ENCODE measurements at places on chromosomes 13 and 19.

DNA sequence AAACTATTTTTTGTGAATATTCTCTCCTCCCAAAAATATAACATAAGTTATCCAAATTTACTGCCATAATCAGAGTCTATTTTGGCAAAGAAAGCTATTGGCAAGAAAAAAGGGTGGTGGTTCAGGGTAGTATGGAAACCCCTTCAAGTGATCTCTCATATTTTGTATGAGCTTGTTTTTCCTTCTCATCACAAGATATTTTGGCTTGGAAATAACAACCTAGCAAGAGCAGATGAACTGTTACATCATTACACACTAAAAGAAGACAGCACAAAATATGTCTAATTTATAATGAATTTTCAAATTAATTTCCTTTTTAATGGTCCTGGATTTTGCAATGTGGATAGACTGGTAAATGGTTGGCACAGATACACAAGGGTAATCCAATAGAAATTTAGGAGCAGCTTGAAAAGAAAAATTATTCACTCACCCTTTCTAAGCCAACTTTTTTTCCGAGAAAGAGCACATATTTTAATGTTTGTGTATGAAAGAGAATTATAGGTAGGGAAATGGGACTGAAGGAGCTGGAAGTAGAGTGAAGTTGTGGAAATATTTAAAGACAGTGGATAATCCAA is 225.1 kb downstream of the EFNB2 start:
- DNase-seq: no peak

DNA sequence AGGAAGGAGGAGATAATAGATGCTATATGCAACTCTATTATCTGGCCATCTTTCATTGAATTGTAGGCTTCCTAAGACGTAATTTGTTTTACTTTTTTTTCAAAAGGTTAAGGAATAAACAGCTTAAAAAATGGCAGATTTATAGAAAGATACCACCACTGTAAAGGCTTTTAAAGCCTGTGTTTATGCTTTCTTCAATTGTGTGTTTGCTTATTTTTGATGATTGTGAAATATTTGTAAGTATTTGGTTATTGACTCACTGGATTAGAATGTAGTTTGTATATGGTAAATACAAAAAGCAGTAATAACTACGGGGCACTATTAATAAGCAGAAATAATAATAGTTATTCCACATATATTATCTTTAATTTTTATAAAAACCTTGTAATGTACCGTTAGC is 437.9 kb downstream of the KLF5 start:
- DNase-seq: no peak

DNA sequence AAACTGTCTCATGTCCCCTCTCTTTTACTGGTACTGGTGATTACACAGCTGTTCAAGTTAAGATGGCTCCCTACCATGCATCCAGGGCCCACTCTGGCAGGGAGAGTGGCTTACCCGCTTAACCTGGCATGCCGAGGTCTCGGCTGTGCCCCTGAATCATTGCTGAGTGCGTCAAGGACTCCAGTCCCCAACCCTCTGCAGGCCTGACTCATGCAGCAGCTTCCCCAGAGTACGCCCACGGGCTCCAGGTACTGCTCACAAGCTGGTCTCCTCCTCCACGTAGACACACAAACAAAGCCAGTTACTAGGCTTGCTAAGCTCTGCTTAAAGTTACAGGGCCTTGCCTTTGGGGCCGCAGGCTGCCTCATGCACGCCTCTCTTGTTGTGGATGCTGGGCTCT is 447.4 kb downstream of the COG6 start:
- DNase-seq: peak; percentile 89

- DNase-seq: no peak
Observed at GRCh38 chr19:46931202-46931601, 70.4 kb downstream of the ARHGAP35 start.

GRCh38 chr19:14577264-14577663 is 5.4 kb upstream of the NDUFB7 start:
- no peak for DNase-seq

GRCh38 chr13:92164822-92165221 is 766.4 kb downstream of the GPC5 start:
- no peak for DNase-seq

GRCh38 chr19:41872775-41873647 is 4.1 kb upstream of the CD79A start:
- DNase-seq: no peak

GRCh38 chr13:97851269-97851668 is 102.2 kb upstream of the IPO5 start:
- DNase-seq: peak; percentile 62

GRCh38 chr19:11658970-11659369 is 61.7 kb downstream of the ZNF627 start:
- DNase-seq: no peak

DNA sequence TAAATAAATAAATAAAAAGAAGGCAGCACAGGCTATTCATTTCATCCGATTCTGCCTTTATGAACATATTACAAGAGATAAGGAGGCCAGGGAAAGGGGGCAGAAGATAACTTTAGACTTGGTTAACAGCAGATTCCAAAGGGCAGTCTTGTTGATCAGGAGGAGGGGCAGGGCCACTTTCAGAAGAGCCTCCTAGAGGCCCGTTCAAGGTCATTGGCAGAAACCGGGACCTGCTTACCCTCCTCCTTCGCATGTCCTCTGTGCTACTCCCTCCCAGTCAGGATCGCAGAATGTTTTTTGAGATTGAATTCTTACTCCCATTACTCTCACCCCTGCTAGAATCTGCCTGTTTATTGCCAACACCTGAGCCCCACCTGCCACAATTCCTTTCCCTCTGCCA is 217.0 kb upstream of the IPO5 start:
- DNase-seq: no peak

GRCh38 chr13:25679936-25680335 is 308.2 kb downstream of the ATP8A2 start:
- no peak for DNase-seq

DNA sequence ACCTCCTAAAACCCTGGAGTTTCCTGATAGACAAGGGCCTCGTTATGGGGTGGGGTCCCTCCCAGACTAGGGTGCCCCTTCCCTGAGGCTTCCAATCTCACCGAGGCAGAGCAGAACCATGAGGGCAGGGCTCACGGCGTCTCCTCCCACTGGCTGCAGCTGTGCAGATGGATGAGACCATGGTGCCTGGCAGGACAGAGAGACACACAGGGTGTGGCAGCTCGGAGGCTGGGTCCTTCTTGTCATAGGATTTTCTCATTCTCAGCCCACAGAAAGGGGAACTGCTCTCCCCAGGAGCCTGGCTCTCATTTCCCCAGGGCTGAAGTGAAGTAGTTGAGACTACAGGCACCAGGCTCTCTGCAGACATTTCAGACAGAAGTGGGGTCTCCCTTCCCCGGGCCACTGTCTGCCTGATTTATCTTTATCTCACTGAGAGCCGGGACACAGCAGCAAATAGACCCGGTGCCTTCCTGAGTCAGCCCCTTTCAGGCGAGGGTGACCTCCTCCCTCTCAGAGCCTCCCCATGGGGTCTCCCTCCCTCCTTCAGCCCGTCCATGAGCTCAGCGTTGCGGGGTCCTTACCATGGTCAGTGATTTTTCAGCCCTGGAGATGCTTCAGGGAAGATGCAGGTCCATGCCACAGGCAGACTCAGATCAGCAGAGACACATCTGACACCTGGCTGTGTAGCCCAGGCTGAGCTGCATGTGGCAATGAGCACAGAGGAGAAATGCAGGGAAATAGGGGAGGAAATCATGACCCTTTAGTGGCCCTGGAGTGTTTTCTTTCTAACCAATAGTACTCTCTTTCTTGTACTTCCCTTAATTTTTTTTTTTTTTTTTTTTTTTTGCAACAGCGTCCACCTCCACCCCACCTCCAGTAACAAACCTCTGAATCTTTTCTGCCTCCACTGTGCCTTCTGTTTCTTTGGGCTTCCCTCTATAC is at the start of gene LILRA5:
Gene LILRA5, minus strand, starts transcription at position 731 of the 942 bp plus-strand sequence. Its CDS starts 147 bp downstream, at position 584.
- DNase-seq: no peak

- DNase-seq: no peak
Observed at GRCh38 chr19:52993342-52994178, 20.2 kb upstream of the ERVV-1 start.

GRCh38 chr19:18379803-18380747 is 5.9 kb upstream of the GDF15 start:
- DNase-seq: no peak

- no peak for DNase-seq
Observed at GRCh38 chr19:4064149-4064495, 2.6 kb downstream of the ZBTB7A start.

DNA sequence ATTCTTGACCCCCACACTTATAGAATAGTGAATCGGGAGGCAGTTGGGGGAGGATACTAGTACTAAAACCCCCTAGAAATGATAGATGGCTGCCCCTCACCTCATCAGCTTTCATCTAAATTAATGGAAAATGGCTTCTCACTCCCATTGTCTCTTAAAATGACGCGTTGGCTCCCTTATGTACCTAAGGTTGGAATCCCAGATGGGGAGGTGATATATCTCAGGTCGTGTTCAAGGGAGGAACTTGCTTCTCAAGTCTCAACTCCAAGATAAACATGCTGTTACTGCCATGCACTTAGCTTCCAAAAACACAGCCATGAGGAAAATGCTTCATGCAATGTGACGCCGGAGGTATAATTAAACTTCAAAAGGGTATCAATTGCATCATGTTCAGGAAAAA is 18.8 kb upstream of the UBE2L5 start:
- DNase-seq: no peak

DNA sequence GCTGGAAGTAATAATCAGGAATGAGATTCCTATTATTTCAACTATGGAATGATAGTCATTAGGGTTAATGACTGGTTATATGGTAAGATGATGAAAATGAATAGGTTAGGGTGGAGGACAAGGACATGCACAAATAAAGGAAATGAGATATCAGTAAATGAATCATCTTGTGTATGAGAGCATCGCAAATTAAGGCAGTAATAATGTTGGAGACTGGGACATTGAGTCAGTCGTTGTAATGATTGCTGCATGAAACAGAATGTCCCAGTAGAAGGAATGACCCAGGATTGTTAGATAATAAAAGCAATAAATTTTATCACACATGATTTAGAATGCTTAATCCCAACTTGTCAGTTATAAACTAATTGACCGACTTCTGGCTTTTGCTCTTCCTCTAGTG is 1733.7 kb upstream of the PCDH20 start:
- no peak for DNase-seq

GRCh38 chr13:63024458-63024857 is 1608.8 kb upstream of the PCDH20 start:
- no peak for DNase-seq

- no peak for DNase-seq
Observed at GRCh38 chr19:33905937-33906577, 109.4 kb downstream of the KCTD15 start.

DNA sequence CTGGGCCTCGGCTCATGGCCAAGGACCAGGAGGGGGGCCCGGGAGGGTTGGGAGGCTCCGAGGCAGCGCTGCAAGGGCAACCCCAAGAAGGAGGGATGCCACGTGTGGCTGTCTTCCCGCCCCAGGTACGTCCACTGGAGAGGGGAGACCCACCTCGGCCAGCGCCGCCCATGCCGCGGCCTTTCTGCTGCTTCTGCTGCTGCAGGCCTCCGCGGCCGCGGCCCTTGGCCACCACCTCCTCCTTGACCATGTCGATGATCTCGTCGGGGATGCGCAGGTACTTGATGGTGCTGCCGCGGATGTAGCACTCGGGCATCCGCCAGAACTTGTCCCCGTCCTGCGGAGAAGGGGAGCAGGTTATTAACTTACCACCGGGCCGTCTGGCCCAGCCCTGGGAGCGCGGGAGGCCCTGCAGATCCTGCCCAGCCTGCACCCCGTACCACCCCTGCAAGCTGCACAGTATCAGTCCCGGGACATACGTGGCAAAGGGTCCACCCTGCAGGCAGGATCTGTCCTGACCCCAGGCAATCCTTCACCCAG is 13.3 kb downstream of the LSM4 start:
- no peak for DNase-seq

DNA sequence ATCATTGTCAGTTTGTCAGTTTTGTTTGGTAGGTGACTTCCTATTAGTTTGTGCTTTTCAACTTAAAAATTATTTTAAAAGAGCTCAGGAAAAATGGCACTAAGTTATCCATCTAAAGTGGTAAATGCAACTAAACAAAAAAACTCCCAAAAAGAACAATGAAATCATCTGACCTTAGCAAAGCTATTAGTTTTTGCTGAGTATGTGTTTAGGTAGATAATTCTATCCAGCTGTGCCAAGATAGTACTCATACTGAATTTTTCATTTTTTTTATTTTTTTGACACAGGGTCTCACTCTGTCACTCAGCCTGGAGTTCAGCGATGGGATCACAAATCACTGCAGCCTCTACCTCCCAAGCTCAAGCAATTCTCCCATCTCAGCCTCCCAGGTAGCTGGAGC is 645.3 kb downstream of the TBC1D4 start:
- no peak for DNase-seq

- no peak for DNase-seq
Observed at GRCh38 chr19:41161903-41162302, 31.1 kb upstream of the CYP2S1 start.

- no peak for DNase-seq
Observed at GRCh38 chr13:35727881-35728280, 251.4 kb upstream of the MAB21L1 start.

DNA sequence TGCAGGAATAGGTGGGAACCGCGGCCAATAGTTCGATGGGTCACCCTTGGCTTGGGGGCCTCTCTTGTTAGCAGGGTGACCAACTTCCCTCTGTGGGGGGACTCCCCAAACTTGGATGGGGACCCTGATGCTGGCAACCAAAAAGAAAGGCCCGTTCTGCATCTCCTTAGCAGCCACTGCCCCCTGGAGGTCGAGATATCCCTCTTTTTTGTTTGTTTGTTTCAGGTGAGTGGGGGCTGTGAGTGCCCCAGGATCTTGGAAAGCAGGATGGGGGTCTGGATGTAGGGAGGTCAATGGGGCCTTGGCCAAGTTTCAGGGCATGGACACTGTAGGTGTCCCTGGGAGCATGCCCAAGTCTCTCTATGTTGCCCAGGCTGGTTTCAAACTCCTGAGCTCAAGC is 7.7 kb upstream of the CRTC1 start:
- no peak for DNase-seq

DNA sequence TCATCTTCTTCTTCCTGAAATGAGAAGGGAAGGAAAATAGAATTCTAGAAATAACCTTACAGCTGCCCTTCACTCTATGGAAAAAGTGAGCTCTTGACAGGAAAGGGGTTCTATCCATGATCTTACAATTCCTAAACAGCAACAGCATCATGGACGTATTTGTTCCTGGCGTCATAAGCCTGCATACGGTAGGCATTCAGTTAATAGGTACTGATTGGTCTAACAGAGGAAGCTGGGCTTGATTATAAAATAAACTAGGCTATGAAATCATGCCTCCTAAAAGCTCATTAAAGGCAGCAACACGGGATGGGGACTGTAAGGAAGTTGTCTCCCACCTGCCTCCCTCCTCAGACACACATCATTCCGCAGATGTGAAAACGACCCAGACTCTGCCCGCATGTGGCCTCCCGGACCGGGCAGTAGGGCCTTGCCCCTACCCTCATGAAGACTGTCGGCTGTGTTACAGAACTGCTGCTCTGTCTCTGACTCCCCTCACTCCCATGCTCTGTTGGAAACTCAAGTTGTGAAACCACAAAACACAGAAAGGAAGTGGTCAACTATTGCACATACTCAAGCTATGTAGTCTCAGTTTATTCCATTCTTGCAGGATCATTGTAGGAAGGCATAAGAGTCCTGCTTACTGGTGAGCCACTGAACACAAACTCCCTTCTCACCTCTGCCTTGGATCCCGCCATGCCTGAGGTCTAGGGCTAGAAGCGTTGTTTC is 129.8 kb downstream of the DLEU7 start:
- DNase-seq: no peak

- DNase-seq: no peak
Observed at GRCh38 chr19:6067975-6068374, 42.3 kb downstream of the RFX2 start.

Measured in retinal pigment epithelial cell (primary cell).